ENCODE measurements at places on chromosomes 1 and 21.

GRCh38 chr1:109514846-109515245, 5.3 kb upstream of the AMIGO1 start:
- no peak for DNase-seq

DNA sequence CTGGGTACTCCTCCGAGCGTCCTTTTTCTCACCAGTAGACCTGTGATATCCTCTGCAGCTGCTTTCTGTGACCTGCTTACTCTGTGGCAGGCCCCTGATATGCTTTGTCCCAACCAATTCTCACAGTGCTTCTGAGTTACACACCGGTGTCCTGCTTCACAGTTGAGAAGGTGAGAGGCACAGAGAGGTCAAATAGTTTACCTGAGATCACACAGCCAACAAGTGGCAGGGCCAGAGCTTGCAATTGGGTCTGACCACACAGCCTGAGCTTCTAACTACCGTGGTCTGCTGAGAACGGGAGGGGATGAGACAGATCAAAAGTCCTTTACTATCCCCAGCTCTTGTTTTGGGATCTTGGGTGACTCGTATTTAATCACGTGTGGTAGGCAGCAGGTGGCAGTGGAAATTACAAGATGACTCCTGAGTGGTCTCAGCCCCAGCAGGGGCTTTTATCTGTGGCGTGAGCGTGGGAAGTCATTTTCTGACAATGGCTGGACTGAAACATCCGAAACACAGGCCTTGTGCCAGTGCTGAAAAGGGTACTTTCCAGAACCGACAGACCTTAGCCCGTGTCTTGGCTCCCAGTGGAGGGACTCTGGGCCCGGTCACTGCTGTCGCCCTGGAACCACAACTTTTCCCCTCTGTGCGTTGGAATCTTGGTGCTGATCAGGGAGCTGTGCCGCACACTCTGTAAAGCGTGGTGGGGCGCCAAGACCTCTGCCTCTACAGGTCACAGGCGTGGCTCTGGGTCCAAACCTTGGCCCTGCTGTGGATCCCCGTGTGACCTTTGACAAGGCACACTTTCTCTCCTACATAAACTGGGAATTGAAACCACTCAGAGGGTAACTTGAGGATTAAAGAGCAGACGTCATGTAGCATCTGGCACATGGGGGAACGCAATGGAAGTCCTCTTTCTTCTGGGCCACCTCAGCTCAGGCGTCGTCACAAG, 11.9 kb downstream of the THEMIS2 start:
- no peak for DNase-seq

- DNase-seq, result no peak
These were observed 295.4 kb upstream of the VAMP3 start for GRCh38 chr1:7475691-7476090.

DNA sequence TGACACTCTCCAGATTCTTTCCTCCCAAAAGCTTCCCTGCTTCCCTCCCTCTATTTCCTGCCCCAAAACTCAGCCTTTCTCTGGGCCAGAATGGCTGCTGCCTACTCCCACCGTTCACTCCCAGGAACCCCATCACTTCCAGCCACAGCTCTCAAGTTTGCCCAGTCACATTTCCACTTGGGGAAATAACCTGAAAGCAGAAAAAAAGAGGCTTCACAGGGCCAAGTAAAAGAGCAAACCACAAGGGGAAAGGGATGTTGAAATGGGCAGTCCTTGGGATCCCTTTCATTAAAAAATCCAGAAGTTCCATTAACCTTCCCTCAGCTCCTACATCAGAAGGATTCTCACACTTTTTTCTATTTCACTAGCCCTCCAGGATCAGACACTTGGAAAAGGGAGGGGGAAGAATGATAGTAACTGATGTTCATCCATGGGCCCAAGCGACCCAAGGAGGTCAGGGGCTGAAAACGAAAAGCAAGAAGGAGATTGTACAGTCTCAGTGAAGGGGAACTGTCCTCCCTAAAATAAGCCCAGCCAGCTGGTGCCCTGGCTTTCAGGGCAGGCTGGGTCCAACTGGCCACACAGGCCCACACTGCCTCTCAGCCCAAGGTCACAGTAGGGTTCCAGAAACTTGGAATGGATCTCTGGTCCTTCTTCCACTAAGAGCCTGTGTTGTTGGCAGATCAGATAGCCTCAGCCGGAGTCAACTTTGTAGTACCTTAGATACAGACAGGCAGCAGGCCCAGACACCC, 49.7 kb downstream of the DMAP1 start:
- DNase-seq, result no peak

DNA sequence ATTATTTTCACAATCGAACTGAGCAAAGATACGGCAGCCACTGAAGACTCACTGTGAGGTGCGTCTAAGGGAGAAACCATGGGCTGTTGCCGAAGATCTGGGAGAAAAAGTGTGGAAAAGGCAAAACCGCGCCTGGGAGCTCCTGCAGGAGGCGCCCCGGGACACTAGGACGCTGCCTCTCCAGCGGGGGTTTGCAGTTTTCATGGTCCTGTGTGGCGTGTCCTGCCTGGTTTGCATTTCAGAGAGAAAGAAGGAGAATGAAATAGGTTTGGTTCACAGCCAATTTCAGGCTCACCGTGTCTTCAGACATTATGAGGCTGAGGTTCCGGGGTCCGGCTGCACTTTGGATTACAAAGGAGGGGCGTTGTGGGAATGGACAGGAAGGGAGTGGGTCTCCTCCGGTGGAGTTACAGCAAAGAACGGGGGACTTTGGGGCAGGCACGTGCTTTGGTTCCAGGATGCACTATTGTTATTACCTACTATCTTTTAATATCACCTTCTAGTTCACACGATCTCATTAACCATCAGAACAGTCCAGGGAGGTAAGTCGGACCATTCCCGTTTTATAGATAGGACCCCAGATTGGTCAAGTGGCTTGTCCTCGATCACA, 179.8 kb downstream of the DYRK1A start:
- DNase-seq, result no peak

DNA sequence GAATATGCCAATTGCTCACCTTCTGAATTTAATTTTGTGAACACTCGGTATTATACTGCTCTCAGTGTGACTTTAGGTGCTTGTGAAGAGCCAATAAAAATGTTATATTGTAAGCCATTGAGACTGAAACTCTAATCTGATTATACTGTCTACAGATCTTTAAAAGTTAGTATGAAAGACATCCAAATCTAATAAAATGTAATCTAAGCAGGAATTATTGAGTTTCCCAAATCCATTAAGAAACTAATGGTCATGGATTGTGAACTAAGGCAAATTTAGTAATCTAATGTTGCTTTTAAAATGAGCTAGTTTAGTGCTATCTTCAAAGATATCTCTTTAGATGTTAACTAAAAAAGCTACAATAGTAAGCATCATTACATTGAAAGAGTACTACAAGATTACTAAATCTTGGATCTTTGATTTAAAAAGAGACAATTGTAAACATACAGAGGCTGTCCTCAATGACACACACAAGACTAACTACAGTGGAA, 1132.4 kb upstream of the B3GALT2 start:
- no peak for DNase-seq

GRCh38 chr1:221565711-221566110, 176.2 kb downstream of the DUSP10 start:
- no peak for DNase-seq

- DNase-seq, result no peak
These were observed 133.1 kb upstream of the PTBP2 start for GRCh38 chr1:96588416-96588995.

- peak; percentile 13 for DNase-seq
These were observed 11.2 kb downstream of the PUM1 start for GRCh38 chr1:31054349-31054748.

- peak; percentile 85 for DNase-seq
These were observed 54.1 kb downstream of the CD46 start for GRCh38 chr1:207805841-207806421.

DNA sequence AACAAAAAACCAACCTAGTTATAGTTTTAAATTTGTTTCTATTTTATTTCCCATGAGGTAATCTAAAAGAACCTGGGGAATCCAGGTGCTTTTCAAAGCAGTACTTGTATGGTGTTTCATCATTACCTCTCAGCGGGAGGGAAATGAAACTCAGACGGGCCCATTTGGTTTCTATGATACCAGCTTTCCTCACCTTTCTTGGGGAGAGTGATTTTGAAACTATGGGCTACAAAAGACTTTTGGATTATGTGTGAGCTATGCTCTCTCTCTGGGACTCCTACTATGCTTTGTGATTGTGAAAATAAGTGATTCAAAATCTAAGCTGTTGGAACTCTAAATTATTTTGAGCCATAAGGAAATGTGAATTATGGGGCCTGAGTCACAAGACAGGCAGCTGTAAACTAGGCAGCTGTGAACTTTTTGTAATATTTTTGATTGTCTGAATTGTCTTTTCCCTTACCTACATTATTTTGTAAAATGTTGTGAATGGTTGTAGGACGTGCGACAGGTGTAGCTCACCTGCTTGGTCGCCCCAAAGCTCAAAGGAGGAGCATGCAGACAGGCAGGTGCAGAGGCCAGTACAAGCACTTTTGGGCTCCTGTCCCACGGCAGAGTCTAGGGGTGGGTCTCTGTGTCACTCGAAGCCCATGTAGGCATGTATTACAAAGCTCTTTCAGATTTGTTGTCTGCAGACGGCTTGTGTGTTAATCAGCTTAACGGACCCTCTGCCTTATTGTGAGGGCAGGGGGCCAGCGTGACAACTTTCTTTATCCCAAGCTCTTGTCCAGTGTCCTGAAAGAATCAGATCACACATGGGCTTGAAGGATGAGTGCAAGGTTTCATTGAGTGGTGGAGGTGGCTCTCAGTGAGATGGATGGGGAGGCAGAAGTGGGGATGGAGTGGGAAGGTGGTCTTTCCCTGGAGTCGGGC, 64.8 kb upstream of the BACH1 start:
- no peak for DNase-seq

- DNase-seq, result no peak
These were observed 19.4 kb downstream of the PTPRF start for GRCh38 chr1:43549921-43550597.

DNA sequence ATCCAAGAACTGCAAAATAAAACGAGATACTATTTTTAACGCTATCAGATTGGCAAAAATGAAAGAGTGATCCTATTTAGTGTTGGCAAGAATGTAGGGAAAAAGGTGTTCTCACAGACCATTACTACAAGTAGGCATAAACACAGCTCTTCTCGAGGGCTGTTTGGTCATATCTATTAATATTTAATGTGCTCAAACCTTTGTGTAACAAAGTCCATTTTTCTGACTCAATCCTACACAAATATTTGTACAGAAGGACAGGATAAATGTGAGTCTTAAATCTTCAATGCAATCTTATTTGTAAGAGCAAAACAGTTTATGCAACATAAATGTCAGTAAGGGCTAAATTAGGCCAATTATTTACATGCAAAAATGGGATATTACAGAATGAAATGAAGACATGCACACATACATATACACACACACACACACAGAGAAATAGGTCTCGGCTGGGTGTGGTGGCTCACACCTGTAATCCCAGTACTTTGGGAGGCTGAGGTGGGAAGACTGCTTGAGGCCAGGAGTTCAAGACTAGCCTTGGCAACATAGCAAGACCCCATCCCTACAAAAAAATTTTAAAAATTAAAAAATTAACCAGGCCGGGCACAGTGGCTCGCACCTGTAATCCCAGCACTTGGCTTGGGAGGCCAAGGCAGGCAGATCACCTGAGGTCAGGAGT, 17.7 kb downstream of the DHCR24 start:
- DNase-seq, result no peak

DNA sequence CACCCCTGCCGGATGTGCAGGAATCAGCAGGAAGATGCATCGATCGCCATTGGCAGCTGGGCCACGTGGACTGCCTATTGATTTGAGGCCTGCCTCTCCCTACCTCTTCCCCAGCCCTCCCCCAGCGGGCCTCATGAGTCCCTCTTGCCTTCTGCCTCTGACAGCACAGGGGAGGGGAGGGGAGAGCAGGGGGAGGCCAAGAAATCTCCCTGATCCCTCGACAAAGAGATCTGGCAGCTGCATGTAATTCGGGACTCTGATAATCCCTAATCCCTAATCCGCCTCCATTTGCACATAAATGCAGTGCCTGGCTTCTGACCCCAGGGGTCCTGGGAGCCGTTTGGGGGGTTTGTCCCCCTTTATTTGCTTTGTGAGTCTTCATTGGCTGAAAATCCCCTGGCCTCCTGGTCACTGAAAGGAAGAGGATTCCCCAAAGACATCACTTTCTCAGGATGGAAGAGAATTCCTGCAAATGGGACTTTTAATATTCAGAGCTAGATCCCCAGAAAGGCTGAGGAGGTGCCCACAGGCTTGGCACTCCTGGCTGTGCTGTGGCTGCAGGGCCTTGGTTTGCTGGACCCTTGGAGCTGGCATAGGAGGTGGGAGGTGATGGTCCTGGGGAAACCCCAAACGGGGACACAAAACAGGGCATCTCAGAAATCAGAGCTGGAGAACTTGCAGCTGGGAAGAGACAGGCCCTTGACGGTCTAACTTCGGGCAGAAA, 239.4 kb upstream of the POU3F1 start:
- DNase-seq, result no peak

GRCh38 chr21:24444736-24445135, 1162.5 kb downstream of the MRPL39 start:
- no peak for DNase-seq

DNA sequence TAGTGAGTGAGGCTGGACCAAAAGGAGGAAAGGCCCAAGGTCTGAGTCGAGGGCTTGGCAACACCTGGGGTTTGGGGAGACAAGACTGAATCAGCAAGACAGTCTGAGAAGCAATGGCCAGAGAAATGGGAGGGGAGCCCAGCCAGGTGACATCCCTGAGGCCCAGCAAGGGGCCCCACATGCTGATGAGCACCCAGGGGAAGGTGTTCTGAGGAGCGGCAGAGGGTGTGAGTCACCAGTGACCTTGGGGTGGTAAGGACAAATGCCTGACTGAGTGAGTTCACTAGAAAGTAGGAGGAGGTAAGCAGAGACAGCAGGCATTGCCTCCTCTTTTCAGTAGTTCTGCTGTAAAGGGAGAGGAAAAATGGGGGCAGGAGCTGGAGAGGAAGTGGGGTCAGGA, 192.4 kb upstream of the GALNT2 start:
- DNase-seq, result no peak

GRCh38 chr1:108043707-108044106, 78.7 kb upstream of the VAV3 start:
- DNase-seq, result no peak

GRCh38 chr1:26072305-26072704, 4.9 kb upstream of the TRIM63 start:
- no peak for DNase-seq

DNA sequence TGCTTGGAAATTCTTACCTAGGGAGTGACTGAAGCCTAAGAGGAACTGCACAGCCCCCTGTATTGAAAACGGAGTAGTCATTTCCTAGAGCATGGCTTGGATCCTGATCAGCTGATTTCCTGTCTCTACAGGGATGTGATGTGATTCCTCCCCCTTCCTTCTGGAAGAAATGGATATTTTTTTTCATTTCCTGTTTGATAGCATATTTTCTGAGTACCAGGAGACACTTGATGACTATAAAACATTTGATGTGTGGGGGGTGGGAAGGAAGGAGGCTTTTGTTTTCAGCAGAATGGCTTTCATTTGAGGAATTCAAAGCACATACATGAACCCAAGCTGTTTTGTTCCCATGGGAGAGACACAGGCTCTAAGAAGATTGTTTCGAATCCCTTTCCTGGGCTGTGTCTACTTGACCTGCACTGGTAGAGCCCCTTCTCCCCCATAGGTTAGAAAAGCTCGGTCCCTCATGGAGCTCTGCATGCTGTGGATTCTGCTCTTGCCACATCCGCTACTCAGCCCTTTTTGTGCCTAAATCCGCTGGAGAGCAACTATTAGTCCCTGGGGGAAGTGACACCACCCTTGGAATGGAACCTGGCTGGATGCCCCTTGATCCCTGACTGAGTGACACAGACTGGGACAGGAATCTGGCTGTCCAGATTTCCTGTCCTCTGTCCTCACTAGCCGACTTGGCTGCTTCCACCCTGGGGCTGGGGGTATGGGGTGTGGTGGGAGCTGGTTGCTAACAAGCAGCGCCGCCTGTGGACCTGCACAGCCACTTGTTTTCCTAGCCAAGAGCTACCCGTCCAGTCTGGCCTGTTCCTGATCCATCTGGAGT, 71.8 kb upstream of the MACF1 start:
- DNase-seq, result no peak

Data from fibroblast of the conjunctiva (primary cell).